ENCODE measurements at places on chromosomes 4 and X.

GRCh38 chr4:21952549-21952948 is 4.0 kb upstream of the KCNIP4 start:
- no peak for DNase-seq

GRCh38 chr4:174996079-174996478 is 77.9 kb downstream of the ADAM29 start:
- DNase-seq: no peak

DNA sequence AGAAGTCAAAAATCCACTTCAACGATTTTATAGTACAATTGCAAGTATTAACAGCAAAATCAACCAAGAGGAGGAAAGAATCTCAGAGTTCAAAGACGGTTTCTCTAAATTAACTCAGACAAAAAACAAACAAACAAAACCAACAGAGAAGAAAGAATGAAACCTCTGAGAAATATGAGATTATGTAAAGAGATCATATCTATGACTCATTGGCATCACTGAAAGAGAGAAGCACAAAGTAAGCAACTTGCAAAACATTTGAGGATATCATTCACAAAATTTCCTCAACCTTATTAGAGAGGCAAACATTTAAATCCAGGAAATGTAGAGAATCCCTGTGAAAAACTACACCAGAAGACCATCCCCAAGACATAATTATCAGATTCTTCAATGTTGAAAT is 370.4 kb downstream of the INPP4B start:
- no peak for DNase-seq

- DNase-seq: no peak
These were observed 127.6 kb downstream of the GPC3 start for GRCh38 chrX:133857640-133858269.

DNA sequence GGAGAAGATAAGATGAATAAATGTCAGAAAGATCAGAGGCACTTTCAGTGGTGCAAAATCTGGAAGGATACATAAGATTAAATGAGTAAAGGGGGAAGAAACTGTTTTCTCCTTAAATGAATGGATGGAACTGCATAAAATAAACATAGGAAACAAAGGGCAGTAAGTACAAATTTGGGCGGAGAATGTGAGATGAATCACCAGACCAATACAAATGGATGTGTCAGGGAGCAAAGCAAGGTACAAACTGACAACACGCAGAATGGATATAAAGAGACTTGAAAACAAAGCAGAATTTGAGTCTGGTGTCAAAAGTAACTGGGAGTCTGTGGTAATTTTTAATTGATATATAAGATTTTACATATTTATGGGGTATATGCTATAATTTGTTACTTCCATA is 175.3 kb upstream of the PCDH18 start:
- DNase-seq: no peak

DNA sequence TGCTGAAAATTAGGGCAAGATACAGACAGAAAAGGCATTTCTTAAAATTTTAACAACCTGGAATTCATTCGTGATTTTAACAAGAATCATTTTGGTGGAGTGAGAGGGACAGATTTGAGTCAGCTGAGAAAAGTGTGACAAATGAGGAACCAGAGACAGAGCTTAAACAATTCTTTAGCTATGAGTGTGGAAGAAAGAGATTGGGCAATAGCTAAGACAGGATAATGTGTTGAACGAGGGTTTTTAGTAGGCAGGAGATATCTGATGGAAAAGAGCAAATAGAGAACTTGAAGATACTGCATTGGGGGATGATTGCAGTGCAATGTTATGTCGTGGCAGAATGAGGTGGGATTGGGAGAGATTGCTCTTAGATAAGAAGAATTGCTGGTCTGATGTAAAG is 164.2 kb upstream of the SPRY1 start:
- no peak for DNase-seq

- DNase-seq: no peak
These were observed 214.4 kb upstream of the PPP1R2C start for GRCh38 chrX:42992199-42992943.

GRCh38 chr4:100170986-100171385 is 19.3 kb downstream of the DDIT4L start:
- DNase-seq: no peak

DNA sequence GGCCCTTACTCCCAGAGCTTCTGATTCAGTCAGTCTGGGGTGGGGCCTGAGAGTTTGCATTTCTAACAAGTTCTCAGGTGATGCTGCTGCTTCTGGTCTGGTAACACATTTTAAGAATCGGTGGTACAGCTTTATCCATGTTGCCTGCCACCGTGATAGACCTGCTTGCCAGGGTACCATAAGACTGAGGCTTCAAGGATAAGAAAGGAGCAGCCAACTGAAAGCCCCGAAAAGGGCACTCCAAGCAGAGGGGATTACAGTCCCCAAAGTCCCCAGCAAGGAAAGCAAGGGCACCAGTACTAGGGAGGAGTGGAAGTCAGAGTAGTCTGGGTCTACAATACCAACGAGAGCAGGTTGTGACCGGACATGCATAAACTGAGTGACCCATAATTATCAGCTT is 49.8 kb downstream of the APOO start:
- DNase-seq: no peak

DNA sequence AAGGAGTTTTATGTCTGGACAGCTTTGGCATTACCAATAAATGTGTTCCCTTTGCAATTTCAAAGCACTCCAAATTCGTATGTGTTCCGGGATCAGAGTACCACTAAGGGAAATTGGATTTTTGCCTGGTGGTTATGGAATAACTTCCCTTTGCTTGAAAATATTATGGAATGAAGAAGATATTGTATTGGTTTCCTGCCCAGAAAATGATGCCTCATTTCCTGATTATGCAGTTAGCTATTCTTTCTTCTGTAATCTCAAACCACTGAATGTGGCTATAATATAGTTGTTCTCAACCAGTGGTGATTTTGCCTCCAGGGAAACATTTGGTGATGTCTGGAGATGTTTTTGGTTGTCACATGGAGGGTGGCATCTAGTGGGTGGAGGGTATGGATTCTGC is 142.9 kb downstream of the PCDH7 start:
- peak; percentile 46 for DNase-seq

GRCh38 chr4:111880116-111880515 is 265.1 kb upstream of the FAM241A start:
- DNase-seq: no peak

DNA sequence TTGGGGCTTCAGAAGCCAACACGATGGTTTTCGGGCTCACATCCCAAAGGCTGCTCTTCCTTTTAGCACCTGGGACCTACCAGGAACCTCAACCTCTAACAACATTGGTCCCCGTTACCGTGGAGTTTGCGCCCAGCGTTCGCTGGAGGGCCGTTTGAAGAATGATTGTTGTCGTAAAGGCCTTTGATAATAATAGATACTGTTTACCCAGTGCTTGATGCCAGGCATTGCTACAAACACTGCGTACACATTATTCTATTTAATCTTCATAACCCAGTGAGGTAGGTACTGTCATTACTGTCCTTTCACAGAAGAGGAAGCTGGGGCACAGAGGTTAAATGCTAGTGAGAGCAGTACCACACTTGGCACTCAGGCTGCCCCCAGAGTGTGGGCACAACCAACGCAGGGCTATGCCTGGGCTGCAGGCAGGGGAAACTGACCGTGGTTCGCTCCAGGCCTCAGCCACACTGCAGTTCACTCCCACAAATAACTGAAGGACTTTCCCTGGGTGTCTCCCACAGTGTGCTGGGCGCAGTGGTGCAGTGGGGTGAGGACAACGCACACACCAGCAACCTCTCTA is 1.0 kb upstream of the ACSL1 start:
- no peak for DNase-seq

GRCh38 chr4:4477391-4477790 is 64.5 kb downstream of the STX18 start:
- no peak for DNase-seq

DNA sequence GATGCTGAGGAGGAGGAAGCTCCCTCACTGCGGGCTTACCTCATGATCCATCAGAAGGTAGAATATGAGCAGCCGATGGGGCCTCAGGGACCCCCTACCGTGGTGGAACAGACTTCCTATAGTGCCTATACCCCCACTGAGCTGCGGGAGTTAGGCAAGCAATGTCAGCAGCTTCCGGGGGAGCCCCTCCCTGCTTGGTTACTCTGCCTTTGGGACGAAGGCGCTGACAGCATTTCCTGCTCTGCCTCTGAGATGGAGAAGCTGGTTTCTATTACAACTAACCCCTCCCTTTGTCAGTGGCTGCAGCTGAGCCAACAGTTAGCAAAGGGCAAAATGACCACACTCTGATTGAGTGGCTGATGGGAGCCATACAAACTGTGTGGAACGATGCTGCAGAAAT is 430.7 kb downstream of the IDS start:
- DNase-seq: no peak

GRCh38 chrX:14508025-14508690 is 21.2 kb upstream of the GLRA2 start:
- no peak for DNase-seq

GRCh38 chr4:70948665-70949260 is 44.7 kb upstream of the DCK start:
- DNase-seq: no peak

DNA sequence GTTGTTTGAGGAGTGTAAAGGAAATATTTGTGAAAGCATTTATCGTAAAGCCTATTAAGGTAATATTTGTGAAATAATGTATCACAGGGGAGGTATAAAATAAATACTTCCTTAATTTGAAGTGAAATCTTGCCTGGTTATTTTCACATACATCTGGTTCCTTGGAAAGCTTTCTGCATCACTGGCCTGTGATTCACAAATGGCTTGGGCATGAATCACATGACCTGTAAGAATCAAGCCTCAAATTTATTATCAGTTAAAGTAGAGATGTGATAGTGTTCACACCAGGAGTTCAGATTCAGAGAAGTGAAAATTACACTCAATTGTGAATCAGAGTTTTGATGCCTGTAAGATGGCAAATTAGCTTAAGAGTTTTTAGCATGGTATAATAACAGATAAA is 1911.4 kb downstream of the STIM2 start:
- peak; percentile 23 for DNase-seq

DNA sequence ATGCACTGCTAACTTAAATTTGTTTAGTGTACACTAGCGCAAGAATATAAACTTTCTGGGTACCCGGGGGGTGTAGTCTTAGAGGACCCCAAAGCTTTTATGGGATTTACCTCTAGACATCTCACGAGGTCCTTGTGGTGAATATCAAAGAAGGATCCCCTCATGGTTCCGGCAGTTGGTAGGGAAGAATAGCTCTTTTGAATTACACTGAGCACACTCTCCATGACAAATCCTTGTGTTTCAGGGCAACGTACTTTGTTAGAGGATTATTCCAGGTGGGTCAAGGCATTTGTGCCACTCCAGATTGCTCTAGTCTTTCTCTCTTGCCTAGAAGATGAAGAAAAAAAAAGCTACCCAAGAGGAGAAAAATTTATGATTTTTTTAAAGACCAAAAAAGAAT is 387.6 kb downstream of the PDHA2 start:
- DNase-seq: no peak

- no peak for DNase-seq
These were observed 28.6 kb downstream of the ANAPC10 start for GRCh38 chr4:145069361-145069760.

- no peak for DNase-seq
These were observed 155.0 kb downstream of the MSL3 start for GRCh38 chrX:11913001-11913400.

DNA sequence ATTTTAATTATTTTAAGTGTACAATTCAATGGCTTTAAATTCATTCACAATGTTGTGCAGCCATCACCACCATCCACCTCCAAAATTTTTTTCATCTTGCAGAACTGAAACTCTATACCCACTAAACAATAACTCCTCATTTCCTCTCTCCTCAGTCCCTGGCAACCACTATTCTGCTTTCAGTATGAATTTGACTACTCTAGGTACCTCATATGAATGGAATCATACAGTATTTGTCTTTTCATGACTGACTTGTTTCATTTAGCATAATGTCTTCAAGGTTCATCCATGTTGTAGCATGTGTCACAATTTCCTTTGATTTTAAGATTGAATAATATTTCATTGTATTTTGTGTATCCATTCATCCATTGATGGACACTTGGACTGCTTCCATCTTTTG is 46.9 kb downstream of the KIF4A start:
- DNase-seq: no peak

DNA sequence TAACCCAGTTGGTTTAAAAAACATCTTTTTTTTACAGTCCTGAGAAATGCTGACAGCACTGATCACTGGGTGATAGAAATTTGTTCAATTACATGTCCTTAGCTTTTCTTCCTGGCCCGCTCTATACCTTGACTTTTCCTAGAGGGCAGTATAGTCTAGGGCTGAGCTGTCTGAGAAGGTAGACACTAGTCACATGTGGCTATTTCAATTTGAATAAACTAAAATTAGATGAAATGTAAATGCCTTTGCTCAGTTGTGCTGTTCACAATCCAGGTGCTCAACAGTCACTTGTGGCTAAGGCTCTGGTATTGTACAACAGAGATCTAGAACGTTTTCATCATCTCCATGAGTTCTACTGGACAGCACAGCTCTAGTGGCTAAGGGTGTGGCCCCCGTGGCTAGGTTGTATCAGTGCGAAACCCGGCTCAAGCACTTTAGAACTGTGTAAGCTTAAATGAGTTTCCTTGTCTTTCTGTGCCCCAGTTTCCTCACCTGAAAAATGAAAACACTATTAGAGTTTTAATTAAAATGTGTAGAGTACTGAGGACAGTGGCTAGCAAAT is 111.6 kb upstream of the WDR17 start:
- DNase-seq: no peak

DNA sequence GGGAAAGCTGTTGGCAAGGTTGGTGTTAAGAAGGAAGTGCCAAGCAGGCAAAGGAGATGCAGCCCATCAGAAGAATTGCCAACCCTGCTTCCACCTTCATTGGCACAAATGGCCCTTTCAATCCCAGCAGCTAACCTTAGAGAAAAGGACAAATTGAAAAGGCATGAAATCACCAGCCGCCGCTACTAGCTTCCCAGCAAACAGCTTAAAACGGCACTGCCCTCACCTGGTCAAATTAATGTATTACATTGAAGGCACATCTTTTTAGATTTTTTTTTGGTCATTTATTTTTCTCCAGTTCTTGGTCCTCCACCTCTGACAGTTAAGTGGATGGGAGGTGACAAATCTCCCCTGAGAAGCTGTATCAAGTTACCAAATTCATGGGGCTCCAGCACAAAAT is 51.0 kb upstream of the NHSL2 start:
- DNase-seq: no peak

DNA sequence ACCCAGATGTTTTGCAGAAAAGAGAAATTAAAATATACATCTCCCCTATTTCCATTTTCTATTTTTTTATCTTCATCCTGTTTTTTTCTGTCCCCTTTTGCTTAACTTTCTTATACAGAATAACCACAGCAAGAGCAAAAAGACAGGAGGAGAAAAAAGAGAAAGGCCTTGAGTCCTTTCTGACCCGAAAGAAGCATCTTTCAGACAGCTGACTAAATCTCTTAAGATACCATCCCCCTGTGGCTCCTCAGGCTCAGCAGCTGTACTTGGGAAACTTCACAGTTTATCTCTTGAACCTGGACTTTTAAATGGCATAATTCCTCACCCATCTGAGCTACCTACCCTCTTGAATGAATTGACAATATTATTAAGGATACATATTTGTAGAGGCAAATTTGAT is 100.2 kb downstream of the FIP1L1 start:
- DNase-seq: no peak

GRCh38 chr4:117941611-117942010 is 92.7 kb upstream of the NDST3 start:
- DNase-seq: no peak
